Mesenteric fat pad (tissue), 1 donor: ENCODE measurements at places on chromosomes 4 and X.

GRCh38 chr4:15914291-15914690 is 24.2 kb downstream of the FGFBP1 start:
- no peak for DNase-seq

DNA sequence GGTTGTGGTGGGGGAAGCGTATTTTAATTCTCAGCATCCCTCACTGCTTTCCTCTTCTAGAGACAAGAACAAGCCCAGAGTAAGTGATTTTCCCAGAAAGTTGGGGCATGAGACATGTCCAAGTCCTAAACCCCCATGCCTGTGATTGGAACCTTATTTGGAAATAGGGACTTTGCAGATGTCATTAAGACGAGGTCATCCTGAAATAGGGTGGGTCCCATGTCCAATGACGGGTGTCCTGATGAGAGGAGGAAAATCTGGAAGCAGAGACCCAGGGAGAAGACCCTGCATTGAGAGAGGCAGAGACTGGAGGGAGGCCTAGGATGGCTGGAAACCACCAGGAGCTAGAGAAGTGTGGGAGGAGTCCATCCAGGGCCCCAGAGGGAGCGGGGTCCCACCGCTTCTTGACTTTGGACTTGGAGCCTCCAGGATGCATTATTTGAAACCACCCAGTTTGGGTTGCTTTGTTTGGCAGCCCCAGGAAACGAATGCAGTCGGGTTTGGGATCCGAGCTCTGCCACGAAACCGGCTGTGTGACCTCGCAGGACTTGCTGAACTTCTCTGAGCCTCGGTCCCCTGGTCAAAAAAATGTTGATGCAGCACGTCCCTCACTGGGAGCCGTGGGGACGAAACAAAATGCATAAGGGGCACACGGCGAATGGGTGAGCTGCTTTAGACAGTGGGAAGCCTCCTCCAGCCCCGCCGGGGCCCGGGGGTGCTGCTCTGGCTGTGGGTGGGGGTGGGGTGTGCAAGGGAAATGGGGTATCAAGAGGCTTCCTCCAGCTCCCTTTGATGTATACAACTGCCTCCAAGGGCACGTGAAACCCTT is 113.9 kb downstream of the CPZ start:
- DNase-seq = peak; percentile 75

DNA sequence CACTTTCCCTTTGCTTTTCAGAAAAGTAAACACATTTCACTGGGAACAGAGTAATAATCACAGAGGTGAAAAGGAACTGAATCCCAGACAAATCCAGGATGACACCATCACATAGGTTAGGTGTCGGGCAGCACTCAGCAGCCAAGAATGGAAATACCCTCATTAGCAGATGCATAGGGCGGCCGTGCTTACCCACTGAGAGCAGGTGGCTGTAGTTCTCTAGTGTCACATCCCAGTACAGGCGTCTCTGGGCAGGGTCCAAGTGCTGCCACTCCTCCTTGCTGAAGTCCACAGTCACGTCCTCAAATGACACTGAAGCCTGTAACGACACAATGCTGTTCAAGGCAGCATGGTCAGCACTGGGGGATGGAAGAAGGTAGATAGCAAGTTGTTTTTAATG is 26.9 kb downstream of the ZNF41 start:
- no peak for DNase-seq

GRCh38 chr4:156794863-156795262 is 176.7 kb downstream of the PDGFC start:
- no peak for DNase-seq

GRCh38 chrX:22365460-22365859 is 92.7 kb downstream of the CBLL2 start:
- DNase-seq = no peak

- DNase-seq = no peak
Observed at GRCh38 chr4:183999435-183999834, 94.3 kb downstream of the STOX2 start.

- DNase-seq = no peak
Observed at GRCh38 chr4:36313301-36313700, 31.9 kb downstream of the DTHD1 start.
